GM23248 (cell line): ENCODE measurements at places on chromosomes 2 and 18. TPM values are rescaled to one million over a fixed set of nuclear protein-coding genes. Genes with fewer than 3 reads are reported as not detected.
A peak's percentile ranks its signal among the peaks of the same experiment; 100 is the strongest.

- DNase-seq: peak; percentile 67
Observed at GRCh38 chr2:56132138-56132537, 51.7 kb upstream of the CCDC85A start.

ZNF892 gene
- polyA plus RNA-seq: 0.79 and 1.0 TPM in 2 replicates

FHOD3 gene
- polyA plus RNA-seq: 1.4 and 1.6 TPM in 2 replicates

NT5DC4 gene
- polyA plus RNA-seq: not detected in 2 replicates

GRCh38 chr18:71115261-71115660, 826.4 kb downstream of the SOCS6 start:
- DNase-seq: no peak

DNA sequence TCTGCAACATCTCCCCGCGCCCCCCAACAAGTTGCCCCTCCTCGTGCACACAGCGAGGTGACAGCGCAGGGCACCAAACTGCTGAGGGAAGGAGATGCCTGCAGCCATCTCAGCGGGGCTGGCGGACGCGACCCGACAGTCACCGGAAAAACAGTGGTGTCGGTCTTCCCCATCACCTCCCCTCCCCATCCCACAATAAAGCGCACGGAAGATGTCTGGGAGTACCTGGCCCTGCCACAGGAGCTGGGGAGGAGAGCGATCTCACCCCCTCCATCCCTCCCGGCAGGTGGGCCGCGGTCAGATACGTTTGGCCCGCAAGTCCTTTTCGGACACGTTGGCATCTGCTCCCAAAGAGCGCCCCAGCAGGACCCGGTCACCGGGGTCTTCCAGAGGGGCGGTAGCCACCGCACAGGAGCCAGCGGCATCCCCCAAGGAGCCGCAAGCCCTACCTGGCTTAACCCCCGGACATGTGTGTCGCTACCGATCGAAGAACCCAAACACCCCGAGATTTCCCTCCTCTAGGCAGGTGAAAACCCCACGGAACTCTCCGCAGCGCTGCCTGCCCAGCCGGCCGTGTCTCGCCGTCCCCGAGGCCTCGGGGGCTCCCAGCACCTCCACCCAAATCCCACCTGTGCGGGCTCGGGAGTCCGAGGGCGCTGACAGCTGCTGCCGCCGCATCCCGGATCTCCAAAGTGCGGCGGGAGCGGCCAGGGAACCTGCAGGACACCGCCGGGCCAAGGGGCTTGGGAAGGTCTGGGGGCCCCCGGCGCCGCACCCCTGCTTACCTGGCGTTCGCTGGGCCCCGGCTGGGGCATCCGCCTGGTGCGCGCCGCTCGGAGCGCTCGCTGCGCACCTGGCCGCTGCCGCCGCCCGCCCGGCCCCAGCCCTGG, 657 bp downstream of the ATP8B1 start:
- no peak for DNase-seq

- DNase-seq: peak; percentile 84
Observed at GRCh38 chr2:42095923-42096408, 48.1 kb downstream of the PKDCC start.

ALPG gene
- not detected in 2 replicates for polyA plus RNA-seq

POTEI gene
- not detected in 2 replicates for polyA plus RNA-seq

- DNase-seq: no peak
Observed at GRCh38 chr2:96524482-96525210, 11.9 kb upstream of the ARID5A start.

LBX2 gene
- 0.87 and 1.1 TPM in 2 replicates for polyA plus RNA-seq

DNA sequence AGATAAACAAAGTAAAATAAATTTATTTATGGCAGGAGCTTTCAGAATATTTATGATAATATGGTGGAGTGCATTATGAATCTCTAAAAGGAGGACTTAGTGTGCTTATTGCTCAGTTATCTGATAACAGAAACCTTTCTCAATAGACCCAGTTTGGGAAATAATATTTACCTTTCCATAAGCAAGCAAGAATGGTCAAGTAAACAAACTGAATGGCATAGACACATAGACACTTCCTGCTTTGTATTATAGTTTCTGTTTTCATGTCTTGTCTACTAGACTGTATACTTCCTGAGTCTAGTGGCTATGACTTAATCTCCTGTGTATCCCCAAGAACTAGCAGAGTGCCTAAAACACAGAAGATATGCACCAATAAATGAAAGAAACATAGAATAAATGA, 87.8 kb downstream of the UPP2 start:
- DNase-seq: no peak

DNA sequence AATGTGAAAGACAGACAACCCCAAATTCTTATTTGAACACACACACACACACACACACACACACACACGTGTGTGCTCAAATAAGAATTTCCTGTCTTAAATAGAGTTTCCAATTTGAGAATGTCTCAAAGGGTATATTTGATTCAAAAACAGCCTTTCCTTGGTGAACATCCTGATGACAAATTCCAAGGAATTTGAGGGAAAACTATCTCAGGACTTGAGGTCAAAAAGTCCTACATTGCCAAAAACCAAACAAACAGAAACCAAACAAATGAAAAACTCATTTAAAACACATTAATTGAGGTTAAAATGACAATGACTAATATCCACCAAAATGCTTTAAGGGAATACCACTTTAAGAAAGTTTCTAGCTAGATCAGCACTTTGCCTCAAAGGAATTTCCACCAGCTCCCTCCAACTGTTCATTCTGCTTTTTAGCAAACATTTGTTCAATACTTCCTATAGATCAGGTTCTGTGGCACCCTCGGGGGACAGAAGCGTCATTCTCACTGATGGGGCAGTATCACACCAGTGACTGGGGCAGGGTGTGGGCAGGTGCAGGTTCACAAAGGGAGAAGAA, 232.1 kb upstream of the TRIB2 start:
- DNase-seq: peak; percentile 16

DNA sequence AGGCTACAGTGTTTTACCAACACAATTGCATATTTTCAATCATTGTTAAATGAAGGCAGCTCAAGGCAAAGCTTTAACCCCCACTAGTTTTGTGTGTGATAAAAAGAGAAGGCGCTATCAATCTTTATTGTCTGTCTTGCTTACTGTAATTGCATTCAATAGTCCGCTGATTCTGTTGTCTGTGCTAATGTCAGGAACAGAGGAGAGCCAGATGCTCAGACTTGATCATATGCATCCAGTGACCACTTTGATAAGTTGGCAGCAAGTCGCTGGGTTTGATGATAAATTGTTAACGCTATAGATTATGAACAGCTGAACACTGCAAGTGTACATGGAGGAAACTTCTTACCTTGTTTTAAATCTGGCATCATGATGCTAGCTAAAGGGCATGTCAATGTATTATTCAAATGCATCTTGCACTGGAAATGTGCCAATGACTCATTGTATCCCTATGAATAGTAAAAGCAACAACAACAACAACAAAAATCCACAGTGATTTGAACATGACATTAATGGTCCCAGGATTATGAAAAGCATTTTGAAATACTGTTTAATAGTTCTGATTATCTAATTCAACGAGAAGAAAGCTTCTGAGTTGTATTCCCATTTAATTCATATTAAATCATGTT, 423.5 kb upstream of the FANCL start:
- DNase-seq: no peak

UGT1A9 gene
- not detected in 2 replicates for polyA plus RNA-seq

COL3A1 gene
- polyA plus RNA-seq: 977 and 987 TPM in 2 replicates

KCNG2 gene
- polyA plus RNA-seq: not detected in 2 replicates

- DNase-seq: no peak
Observed at GRCh38 chr2:43946685-43947084, 49.1 kb downstream of the LRPPRC start.

- DNase-seq: peak; percentile 76
Observed at GRCh38 chr18:23134780-23135549, at the start of gene CABLES1. CABLES1 (plus strand) TSS chr18:23135485; CDS start chr18:23135763, 278 bp downstream.

GRCh38 chr2:99857867-99858444, 284.4 kb downstream of the AFF3 start:
- no peak for DNase-seq

DNA sequence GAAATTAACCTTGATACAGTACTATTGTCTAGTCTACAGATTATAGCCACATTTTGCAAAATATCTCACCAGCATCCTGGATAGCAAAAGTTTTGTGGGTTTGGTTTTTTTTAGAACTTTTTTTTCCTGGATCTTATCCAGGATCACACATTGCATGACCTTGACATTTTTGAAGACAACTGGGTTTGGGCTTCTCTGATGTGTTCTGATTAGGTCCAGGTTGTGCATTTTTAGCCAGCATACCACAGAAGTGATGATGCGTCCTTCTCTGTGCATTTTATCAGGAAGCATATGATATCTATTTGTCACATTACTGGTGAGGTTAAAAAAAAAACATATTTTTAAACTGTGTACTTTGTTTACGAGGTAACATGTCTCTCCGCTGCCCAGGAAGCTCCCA, 221.0 kb upstream of the OSR1 start:
- DNase-seq: peak; percentile 13

IL1F10 gene
- polyA plus RNA-seq: not detected in 2 replicates

GRCh38 chr2:229783108-229783721, 68.9 kb upstream of the DNER start:
- no peak for DNase-seq

ALPP gene
- not detected in 2 replicates for polyA plus RNA-seq

DNA sequence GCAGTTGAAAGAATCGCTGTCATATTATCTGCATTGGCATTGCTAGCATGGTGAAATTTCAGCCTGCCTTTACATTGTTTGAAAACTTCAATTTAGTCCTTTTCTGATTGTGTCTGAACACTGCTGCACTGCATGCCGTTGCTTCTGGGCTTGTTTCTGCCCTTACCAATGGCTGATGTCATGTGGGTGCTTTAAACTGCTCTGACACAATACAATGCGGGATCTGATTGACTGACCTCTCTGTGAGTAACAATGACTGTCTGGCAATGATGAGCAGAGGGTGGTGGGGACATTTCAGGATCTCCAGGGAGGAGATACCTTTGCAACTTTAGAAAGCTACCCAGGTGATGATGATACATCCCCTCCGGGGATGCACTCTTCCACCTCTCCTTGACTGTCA, 119.5 kb upstream of the ZBTB14 start:
- no peak for DNase-seq

GRCh38 chr18:54075689-54076088, 148.8 kb downstream of the MBD2 start:
- no peak for DNase-seq

GRCh38 chr18:79771446-79772107, 26.2 kb upstream of the KCNG2 start:
- no peak for DNase-seq

HOXD11 gene
- 27.7 and 30.0 TPM in 2 replicates for polyA plus RNA-seq

GRCh38 chr2:134408791-134409190, 154.9 kb downstream of the MGAT5 start:
- peak; percentile 73 for DNase-seq

RAX gene
- not detected in 2 replicates for polyA plus RNA-seq

DNA sequence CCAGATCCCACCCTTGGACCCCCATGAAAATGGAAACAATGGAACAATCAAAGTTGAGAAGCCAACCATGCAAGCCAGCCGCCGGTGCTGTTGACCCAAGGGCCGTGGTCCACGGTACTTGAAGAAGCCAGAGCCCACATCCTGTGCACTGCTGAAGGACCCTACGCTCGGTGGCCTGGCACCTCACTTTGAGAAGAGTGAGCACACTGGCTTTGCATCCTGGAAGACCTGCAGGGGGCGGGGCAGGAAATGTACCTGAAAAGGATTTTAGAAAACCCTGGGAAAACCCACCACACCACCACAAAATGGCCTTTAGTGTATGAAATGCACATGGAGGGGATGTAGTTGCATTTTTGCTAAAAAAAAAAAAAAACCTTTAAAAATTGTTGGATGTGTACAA, 26.5 kb upstream of the TXNDC2 start:
- DNase-seq: no peak

DNA sequence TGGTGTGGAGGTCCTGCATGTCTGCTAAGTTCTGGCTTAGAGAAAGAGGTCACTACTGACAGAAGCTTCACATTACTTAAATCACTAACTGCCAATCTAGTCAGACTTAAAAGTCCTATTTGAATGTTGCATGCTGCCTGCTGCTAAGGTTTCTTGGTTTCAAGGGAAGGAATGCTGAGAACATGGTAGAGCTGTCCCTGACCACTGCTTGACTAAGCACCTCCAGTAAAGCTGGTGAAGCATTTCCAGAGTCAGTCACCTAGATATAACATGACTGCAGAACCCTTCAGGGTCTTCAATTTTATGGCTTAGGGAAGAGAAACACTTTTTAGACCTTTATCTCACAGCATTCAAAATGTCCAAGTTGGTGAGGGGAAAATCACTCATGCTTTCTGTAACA, 2178.3 kb upstream of the PIK3C3 start:
- DNase-seq: no peak

GRCh38 chr2:63614448-63614968, 25.7 kb downstream of the MDH1 start:
- peak; percentile 56 for DNase-seq

DNA sequence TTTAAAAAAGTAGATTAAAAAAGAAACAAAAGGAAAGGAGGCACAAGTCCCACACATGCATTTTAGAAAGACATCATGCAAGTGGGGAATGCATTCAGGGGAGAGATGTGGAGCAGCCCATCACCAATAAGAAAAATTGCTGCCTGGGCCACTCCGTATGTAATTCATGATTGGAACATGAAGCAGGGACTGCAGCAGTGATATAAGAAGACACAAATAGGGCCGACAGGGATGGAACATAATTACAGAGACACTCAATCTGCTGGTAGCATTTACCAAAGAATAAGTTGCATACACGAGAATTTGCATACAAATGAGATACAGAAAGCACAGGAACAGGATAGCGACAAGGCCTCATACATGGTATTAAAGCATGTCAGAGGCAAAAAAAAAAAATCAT, 6.5 kb upstream of the AFF3 start:
- no peak for DNase-seq

GRCh38 chr18:3458378-3458777, 8.4 kb downstream of the TGIF1 start:
- no peak for DNase-seq

CXCR4 gene
- polyA plus RNA-seq: 0.15 and 0.16 TPM in 2 replicates

GREB1L gene
- polyA plus RNA-seq: 1.2 and 1.9 TPM in 2 replicates

REG3G gene
- polyA plus RNA-seq: not detected in 2 replicates

- DNase-seq: peak; percentile 3
Observed at GRCh38 chr2:187117483-187117882, 268.5 kb upstream of the ZSWIM2 start.

VWC2L gene
- polyA plus RNA-seq: not detected in 2 replicates

GRCh38 chr2:150567771-150568301, 80.4 kb upstream of the RND3 start:
- DNase-seq: peak; percentile 71

DNA sequence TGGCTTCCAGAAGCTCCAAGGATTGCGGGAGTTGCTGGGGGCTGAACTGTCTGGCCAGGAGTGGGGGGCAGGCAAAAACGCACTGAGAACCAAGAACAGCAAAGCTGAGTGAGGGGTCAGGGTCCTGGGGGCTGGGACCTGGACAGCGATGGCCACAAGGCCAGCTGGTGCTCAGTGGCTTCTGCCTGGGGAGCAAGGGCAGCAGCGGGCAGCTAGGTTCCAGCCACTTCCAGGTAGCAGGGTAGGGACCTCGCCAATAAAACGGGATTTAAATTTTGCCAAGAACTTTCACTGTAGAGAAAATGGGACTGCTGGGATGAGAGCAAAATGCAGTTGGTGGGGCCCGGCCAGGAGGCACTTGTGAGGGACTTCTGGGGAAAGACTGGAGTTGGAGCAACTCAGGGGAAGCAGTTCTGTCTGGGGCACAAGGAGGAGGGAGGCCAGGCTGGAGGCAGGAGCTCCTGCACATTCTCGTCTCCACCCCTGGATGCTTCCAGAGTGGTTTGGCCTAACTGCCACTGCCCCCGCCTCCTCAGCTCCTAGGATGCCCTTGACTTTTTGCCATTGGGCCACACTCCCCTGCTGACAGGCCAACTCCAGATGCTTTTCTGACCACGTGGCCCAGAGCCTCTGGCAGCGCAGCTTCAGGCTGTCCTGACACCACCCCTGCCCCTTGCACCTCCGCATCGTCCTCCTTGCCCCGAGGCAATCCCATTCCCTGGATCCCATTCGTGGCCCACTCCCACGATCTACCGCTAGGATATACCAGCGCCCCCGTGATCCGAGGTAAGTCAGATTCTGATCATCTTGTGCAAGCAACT, 5.5 kb upstream of the CCDC74A start:
- DNase-seq: no peak

EVA1A gene
- 145 and 149 TPM in 2 replicates for polyA plus RNA-seq
